Stimulated activated CD4-positive, alpha-beta T cell treated with anti-CD3 and anti-CD28 coated beads, TNF-alpha, amount 100 ng/mL, for 48 hours (primary cell): ENCODE measurements at places on chromosomes 13 and 19.
A peak's percentile ranks its signal among the peaks of the same experiment; 100 is the strongest.

- peak; percentile 94 for DNase-seq
These were observed at the start of gene MRPL4 for GRCh38 chr19:10251792-10252694. MRPL4 (plus strand) TSS chr19:10252214; CDS start chr19:10252254, 40 bp downstream.

DNA sequence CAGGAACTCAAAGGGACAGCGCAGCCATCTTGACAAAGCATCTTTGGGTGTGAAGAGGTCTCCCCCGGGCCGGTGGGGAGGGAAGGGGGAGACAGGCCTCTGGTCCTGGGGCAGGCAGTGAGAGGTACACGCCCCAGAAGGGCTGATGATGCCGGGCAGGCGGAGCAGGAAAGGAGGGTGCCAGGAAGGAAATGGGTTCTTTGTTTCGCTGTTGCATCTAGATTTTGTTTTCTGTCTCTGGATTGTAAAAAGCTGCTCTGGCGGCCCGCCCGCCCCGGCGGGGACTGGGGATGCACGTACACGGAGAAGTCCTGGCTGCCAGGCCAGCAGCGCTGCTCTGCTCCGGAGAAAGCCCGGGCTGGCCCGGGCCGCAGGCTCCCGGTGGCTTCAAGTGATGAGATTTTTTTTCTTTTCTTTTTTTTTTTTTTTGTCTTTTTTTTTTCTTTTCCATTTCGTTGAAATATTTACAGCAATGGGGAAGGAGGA lies 13.2 kb upstream of the ASF1B start:
- DNase-seq, result no peak

DNA sequence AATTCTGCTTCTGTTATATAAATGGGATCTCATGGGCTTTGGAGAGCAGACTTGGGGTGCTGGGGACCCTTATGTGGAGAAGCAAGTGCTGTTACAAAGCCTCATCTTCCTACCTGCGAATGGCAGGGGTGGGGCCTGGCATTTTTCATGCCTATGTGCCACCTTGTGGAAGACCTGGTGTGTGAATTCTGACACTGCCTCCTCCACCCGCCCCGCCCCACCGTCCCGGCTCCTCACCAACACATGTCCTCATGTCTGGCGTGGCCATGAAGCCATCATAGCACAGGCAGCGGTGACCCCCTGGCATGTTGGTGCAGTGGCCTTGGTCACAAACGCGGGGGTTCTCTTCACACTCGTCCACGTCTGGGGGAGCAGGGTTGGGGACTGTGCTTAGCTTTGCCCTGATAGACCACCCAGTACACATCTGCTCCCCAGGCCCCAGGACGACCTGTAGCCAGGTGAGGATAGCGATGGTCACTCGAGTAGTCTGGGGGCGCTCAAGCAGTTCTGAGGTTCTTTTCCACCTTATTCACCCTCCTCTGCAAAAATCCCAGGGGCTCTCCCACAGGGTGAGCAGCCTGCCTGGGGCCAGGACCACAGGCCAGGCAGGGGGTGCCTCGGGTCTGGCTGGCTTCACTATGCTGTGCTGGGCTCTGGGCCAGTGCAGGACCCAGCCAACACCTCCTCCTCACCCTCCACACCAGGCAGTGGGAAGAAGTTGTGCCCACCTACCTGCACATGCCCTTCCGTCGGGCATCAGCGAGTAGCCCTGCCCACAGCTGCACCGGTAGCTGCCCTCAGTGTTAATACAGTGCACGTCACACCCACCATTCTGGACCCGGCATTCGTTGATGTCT lies 32.7 kb downstream of the FBN3 start:
- DNase-seq, result no peak

- no peak for DNase-seq
These were observed 304.9 kb downstream of the PCDH20 start for GRCh38 chr13:61110732-61111131.

DNA sequence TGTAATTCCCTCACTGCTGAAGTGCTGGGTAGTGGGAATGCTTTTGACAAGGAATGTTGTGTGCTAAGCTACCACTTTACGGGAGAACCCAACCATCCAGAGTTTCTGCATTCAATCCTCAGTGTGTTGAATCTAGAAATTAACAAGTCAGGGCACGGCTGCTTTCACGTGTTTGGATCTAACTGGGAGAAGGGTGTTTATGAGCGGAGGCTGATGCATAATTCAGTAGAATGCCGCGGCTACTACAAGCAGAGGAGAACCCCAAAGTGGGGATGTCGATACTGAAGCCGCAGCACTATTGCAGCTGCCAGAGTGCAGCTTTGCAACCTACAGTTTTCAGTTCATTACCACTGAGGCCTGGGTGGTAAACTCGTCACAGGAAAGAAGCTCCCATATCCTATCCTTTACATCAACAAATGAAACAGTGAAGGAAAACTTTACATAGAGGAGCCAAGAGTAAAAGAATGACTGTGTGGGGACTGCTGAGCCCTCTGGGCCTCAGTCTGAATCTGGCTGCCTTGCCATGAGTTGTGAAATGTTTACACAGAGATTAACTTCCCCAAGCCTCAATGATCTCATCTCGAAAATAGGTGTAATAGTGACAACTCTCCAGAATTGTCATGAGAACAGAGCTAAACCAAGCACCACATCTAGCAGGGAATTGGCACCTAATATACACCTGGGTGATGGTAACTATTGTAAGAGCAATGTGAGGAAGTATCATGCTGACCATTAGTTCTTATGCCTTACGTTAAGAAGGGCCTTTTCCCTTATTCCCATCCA lies 531.7 kb downstream of the MYO16 start:
- no peak for DNase-seq

- no peak for DNase-seq
These were observed 96.5 kb downstream of the DHRS12 start for GRCh38 chr13:51707461-51707860.

GRCh38 chr13:57630661-57631595 lies 616 bp upstream of the PCDH17 start:
- DNase-seq, result no peak

GRCh38 chr13:79999601-80000000 lies 341.3 kb downstream of the SPRY2 start:
- DNase-seq, result no peak

DNA sequence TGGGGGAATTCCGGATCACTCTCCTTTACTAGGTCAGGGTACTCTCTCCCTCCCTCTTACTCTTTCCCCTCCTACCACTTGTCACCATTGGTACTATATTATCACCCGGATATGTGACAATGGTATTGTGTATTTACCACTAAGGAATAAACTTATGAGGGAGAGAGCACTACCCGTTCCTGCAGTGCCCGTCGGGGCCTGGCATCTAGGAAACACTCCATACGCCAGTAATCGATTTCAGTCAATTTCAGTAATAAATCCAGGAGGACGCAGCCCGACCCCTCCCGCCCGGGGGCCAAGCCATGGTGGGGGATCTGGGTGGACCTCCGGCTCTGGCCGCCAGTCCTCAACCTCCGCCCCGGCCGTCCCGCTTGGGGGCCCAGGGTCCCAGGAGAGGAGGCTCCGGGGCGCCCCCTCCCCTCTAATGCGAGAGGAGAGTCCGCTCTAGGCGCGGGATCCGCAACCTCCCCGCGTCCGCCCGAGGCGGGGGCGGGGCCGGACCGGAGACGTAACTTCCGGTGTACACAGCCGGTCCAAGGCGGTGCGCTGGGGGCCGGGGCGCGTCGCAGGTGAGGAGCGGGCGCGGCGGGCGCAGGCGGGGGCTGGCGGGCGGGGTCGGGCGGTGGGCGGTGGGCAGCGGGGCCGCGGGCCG lies at the start of gene GARRE1:
Gene GARRE1, plus strand, starts transcription at position 509 of the 652 bp plus-strand sequence. CDS start 45,920 bp downstream, outside the sequence.
- DNase-seq, result peak; percentile 67

DNA sequence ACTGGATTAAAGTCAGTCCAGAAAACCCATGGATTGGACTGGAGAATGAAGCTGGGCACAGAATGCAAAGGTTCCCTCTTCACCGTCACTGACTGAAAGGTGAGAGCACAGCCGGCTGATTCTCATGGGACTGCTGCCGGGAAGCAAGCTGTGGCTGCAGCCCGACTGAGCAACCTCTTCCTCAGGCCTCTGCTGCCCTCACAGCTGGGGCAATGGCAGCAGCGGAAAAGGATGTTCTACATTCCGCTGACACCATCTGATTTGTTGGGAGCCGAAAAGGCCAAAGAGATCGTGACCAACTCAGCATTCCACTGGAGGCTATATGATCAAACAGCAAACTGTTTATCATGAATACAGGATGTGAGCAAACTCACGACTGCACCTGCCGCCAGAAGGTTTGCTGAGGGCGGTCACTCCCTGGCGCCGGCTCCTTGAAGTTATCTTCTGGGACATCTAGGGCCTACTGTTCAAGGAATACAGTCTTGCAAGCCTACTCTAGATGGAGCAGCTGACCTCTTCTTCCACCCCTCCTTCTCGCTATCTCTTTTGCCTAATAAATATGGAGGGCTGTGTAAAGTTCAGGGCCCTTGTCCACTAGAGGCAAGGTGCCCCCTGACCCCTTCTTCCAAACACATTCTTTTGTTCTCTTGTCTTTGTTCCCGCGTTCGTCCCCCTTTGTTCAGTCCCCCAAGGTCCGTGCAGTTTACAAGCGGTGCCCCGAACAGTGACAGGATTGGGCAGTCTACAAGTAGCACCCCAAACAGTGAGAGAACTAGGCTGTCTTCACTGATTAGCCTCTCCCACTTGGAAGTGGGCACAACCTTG lies 19.6 kb upstream of the SIGLEC6 start:
- no peak for DNase-seq

DNA sequence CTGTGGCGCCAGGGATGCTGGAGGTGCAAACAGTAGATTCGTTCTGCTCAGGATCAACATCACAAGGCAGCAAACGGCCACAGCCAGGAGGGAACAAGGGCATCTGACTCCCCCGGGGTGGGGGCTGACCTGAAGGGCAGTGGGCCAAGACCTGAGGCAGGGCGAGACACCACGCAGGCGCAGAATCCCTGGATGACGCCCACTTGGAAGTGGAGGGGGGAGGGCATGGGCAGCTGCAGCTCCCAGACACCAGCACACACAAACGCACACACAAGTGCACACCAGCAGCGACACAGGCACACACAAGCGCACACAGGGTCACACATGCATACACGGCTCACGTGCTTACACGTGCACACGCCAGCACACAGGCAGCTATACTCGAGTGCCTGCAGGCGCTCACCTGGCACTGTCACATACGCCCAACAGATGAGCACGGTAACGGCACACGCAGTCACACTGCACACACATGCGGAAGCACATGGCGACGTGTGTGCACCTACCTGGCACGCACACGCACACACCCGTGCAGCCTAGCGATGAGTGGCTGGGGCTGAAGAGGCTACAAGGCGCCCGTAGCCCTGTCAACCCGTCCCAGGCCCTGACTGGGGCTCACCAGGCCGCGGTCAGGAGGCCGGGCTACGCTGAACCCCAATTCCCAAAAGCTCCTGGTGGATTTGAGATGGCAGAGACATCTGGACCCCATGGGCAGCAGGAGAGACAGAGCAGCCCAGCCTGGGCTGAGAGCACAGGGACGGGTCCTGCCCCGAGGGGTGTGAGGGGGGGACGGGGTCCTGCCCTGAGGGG lies 5.5 kb downstream of the C2CD4C start:
- DNase-seq, result no peak

DNA sequence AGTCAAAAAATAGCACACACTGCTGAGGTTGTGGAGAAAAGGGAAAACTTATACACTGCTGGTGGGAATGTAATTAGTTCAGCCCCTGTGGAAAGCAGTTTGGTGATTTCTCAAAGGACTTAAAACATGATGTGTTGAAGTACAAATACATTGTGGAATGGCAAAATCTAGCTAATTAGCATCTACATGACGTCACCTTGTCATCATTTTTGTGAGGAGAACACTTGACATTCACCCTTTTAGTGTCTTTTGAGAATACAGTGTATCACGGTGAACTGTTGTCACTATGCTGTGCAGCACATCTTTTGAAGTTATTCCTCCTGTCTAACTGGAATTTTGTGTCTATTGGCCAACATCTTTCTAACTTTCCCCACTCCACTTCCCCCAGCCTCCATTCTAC lies 5.6 kb downstream of the OR7A10 start:
- no peak for DNase-seq

GRCh38 chr19:19741184-19741583 lies 8.3 kb upstream of the ZNF14 start:
- DNase-seq, result no peak

- DNase-seq, result no peak
These were observed 22.8 kb downstream of the KCTD15 start for GRCh38 chr19:33819506-33819879.

DNA sequence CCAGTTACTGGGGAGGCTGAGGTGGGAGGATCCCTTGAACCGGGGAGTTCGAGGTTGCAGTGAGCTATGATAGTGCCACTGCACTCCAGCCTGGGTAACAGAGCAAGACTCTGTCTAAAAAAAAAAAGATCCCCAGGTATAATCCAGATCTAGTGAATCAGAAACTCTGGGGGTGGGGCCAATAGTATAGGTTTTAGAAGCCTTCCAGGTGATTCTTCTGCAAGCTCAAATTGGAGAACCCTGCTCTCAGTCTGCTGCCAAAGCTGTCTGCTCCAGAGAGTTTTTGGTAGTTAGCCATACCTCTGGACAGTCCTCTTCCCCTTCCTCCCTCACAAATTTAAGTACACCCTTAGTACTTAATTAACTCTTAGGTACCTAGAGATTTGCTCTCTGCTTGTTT lies 28.0 kb downstream of the SERP2 start:
- DNase-seq, result no peak

DNA sequence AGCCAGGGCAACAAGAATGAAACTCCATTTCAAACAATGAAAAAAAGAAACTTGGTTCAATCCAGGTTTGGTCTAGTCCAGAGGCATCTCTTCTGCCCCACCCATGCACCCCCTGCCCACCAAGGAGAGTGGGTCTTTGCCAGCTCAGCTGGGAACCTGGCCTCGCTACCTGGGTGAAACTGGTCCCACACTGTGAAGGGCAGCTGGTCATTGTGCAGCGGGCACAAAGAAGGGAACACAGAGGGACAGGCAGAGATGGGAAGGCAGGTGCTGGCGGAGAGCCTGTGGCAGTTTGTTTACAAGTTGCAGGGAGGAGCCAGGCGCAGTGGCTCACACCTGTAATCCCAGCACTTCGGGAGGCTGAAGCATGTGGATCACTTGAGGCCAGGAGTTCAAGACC lies 50.2 kb downstream of the CPAMD8 start:
- no peak for DNase-seq

- DNase-seq, result no peak
These were observed 6.1 kb downstream of the RPS9 start for GRCh38 chr19:54206831-54207177.

GRCh38 chr13:113405481-113406300 lies 41.8 kb upstream of the GRTP1 start:
- no peak for DNase-seq
